A549 treated with ZK216348 at 1 μM for 4 hours (cell line): ENCODE measurements at places on chromosomes 7 and 10. TPM values are rescaled to one million over a fixed set of nuclear protein-coding genes. Genes with fewer than 3 reads are reported as not detected.

The PFKFB3 gene
- total RNA-seq, result 114 to 175 TPM (median 164 TPM) in 5 replicates

The AGAP6 gene
- 7.4 to 9.9 TPM (median 9.2 TPM) in 5 replicates for total RNA-seq

The AZGP1 gene
- 0.31 TPM in 1 of 5 replicates, not detected in the others for total RNA-seq

The SFTPA2 gene
- not detected in 5 replicates for total RNA-seq

The ADIRF gene
- total RNA-seq, result not detected in 5 replicates

The ATXN7L1 gene
- 5.1 to 7.2 TPM (median 6.6 TPM) in 5 replicates for total RNA-seq

The CHRM2 gene
- total RNA-seq, result not detected in 5 replicates

The PKD2L1 gene
- 0.06 to 0.12 TPM in 2 of 5 replicates, not detected in the others for total RNA-seq

The NPSR1 gene
- not detected in 5 replicates for total RNA-seq

The TMEM106B gene
- total RNA-seq, result 27.0 to 40.6 TPM (median 36.4 TPM) in 5 replicates

The TBXAS1 gene
- total RNA-seq, result 13.3 to 17.3 TPM (median 15.3 TPM) in 5 replicates

The UPK3B gene
- 8.1 to 18.7 TPM (median 17.6 TPM) in 5 replicates for total RNA-seq

The PRF1 gene
- total RNA-seq, result not detected in 5 replicates

The GJD4 gene
- not detected in 5 replicates for total RNA-seq

The WNT8B gene
- 0.07 TPM in 1 of 5 replicates, not detected in the others for total RNA-seq

The MSMB gene
- not detected in 5 replicates for total RNA-seq

The CTAGE8 gene
- not detected in 5 replicates for total RNA-seq

The FAM13C gene
- not detected in 5 replicates for total RNA-seq

The MACROH2A2 gene
- total RNA-seq, result 24.8 to 28.7 TPM (median 28.0 TPM) in 5 replicates

The NYAP1 gene
- 1.9 to 5.7 TPM (median 4.1 TPM) in 5 replicates for total RNA-seq

The AGMO gene
- total RNA-seq, result 0.50 to 1.1 TPM (median 0.89 TPM) in 5 replicates

The ANKRD30A gene
- 0.33 to 1.0 TPM (median 0.80 TPM) in 5 replicates for total RNA-seq

The ING3 gene
- 4.5 to 7.1 TPM (median 5.4 TPM) in 5 replicates for total RNA-seq

The OPN1SW gene
- not detected in 5 replicates for total RNA-seq

The AIFM2 gene
- 25.6 to 36.5 TPM (median 35.3 TPM) in 5 replicates for total RNA-seq

The ZNF107 gene
- 1.3 to 3.3 TPM (median 2.6 TPM) in 5 replicates for total RNA-seq

The UCN3 gene
- total RNA-seq, result not detected in 5 replicates

The SEMA3D gene
- 0.13 TPM in 1 of 5 replicates, not detected in the others for total RNA-seq

The TMEM236 gene
- 0.04 to 0.09 TPM (median 0.05 TPM) in 5 replicates for total RNA-seq

The CACNA2D1 gene
- 4.4 to 11.1 TPM (median 10.9 TPM) in 5 replicates for total RNA-seq

The BLVRA gene
- 69.0 to 85.8 TPM (median 72.2 TPM) in 5 replicates for total RNA-seq

The URGCP gene
- total RNA-seq, result 23.5 to 28.8 TPM (median 26.8 TPM) in 5 replicates

The SPDYE6 gene
- not detected in 5 replicates for total RNA-seq

The OR2A5 gene
- total RNA-seq, result not detected in 5 replicates

The TMEM178B gene
- 1.1 to 2.6 TPM (median 1.5 TPM) in 5 replicates for total RNA-seq

The OR9A2 gene
- not detected in 5 replicates for total RNA-seq

The FFAR4 gene
- total RNA-seq, result 0.12 to 0.33 TPM (median 0.22 TPM) in 5 replicates

The CYP2C9 gene
- total RNA-seq, result not detected in 5 replicates

The HMX3 gene
- total RNA-seq, result 0.14 TPM in 1 of 5 replicates, not detected in the others

The ZNF467 gene
- 0.45 to 1.4 TPM (median 1.3 TPM) in 5 replicates for total RNA-seq

The ITIH5 gene
- total RNA-seq, result 0.08 to 0.24 TPM (median 0.11 TPM) in 4 of 5 replicates, not detected in the other

The KCND2 gene
- total RNA-seq, result not detected in 5 replicates

The PSMG3 gene
- total RNA-seq, result 65.9 to 113 TPM (median 104 TPM) in 5 replicates

The ZNF853 gene
- 1.8 to 3.4 TPM (median 2.8 TPM) in 5 replicates for total RNA-seq

The ABCA13 gene
- 0.05 to 0.07 TPM in 2 of 5 replicates, not detected in the others for total RNA-seq
